ENCODE measurements at places on chromosomes 1 and 21. TPM values are rescaled to one million over a fixed set of nuclear protein-coding genes. Genes with fewer than 3 reads are reported as not detected.

DNA sequence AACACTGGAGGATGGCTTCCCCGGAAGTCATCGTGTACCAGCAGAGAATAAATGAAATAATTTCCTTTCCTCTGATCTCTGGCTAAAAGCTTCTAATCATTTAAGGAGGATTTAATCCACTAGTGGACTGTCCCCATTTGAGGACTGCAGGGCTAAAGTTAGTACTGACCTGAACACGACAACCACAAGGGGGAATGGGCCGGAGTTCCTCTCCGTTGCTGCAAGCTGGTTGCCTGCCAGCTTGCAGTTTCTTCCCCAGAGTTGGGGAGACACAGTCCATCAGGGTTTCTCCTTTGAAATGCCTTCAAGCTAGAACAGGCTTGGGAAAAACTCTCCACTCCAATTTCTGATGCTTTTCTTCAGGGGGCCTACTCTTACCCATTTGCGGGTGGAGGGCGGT, 35.5 kb upstream of the NPL start:
- DNase-seq: no peak

DNA sequence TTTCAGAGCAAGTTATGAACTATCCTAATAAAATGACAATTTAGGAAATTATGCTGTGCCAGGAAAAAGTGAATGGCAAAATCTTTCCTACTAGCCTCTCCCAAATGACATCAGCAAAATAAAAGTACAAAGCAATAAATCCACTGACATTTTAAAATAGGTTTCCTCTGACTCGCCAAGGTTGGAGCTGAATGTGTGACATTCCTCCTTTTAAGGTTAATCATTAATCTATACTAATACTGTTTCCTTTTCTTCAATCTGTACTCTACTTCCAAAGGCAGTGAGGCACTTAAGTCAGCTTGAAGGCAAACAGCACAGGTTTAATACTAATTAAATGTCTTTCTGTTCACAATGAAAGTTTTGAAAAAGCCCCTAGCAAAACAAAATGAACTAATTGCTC, 15.7 kb downstream of the RNF19B start:
- DNase-seq: peak; percentile 28

Gene TDRD10
- 1.3 TPM for polyA plus RNA-seq

Gene SLC9C2
- 0.37 TPM for polyA plus RNA-seq

Gene GOLPH3L
- polyA plus RNA-seq: 15.0 TPM

GRCh38 chr1:77889671-77890070, 1.2 kb downstream of the NEXN start:
- DNase-seq: no peak

DNA sequence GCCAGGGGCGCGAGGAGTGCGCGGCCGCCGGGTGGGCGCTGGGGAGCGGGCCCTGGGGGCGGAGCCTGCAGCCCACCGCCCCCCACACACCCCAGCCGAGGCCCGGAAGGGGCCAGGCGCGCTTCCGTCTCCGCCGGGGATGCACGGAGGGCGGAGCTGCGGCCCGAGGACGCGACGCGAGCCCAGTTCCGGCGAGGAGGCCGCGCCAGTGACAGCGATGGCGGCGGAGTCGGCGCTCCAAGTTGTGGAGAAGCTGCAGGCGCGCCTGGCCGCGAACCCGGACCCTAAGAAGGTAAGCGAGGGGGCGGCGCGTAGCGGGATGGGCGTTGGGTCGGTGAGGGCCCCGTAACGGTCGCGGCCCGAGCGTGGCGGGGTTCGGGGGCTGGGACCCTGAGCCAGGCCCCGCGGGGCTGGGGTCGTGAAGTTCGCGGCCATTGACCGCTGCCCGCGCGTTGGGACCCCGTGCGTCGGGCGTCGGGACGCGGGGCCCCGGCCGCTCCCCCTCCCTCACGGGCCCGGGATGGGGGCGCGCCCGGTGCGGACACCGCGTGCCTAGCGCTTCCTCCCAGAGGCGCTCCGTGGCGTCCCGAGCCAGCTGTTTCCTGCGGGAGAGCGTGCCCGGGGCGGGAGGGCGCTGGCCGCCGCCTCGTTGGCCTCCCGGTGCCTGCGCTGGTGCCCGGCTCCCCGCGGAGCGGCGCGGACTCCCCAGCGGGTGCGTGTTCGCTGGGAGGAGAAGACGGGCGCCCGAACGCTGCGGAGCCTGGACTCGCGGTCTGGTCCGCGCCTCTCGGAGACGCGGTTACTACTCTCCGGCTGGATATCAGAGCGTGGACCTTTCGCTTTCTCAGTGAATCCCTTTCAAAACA, at the start of gene ELOA:
Gene ELOA (plus strand): TSS at position 185 of the 866 bp plus-strand sequence. CDS start 33 bp downstream, at position 218.
- peak; percentile 77 for DNase-seq

DNA sequence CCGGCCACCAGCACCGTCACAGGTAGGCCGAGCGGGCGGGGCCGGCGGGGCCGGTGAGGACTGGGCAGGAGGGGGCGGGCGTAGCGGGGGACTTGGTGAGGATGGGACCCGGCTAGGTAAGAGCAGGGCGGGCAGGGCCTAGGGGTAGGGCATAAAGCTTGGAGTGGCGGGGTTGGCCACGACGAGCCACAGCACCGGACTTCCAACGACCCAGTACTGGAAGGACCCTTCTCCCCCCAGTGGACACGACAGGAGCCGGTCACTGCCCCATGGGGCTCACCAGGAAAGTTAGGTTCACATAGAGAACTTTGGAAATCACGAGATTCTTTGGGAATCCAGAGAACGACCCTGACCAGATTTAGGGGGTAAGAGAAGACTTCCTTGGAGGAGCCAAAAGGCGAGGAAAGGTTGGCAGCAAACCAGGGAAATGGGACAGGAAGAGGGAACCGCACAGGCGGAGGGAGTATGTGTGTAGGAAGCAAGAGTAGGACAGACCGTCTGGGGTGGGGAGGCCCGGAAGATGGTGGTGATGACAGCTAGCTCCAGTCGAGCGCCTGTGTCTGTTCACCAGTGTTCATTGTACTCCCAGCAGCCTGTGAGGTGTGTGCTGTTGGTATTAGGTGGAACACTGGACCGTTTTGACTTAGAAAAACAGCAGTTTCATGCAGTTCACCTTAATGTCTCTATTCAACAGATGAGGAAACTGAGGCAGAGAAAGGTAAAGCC, 20.4 kb downstream of the ZNF362 start:
- no peak for DNase-seq

DNA sequence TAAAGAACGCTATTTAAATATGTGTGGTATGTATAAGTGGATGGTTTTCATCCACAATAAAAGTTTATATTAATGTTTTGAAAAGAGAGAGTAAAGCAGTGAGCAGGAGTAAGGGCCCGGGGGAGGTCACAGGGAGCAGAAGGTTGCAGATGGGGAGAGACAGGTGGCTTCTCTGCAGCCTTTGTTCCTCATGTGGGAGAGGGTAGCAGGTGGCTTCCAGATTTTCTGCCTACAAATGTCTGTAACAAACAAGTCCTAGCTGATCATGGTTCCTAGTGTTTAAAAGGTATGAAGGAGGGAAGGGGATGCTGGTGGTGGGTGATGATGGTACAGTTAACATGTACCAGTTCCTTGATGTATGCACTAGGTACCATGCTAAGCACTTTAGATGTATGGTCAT, 18.8 kb downstream of the QSOX1 start:
- no peak for DNase-seq

- peak; percentile 25 for DNase-seq
Measured at GRCh38 chr1:99469550-99469971, 176.4 kb upstream of the PALMD start.

Gene CNIH3
- 3.5 TPM for polyA plus RNA-seq

DNA sequence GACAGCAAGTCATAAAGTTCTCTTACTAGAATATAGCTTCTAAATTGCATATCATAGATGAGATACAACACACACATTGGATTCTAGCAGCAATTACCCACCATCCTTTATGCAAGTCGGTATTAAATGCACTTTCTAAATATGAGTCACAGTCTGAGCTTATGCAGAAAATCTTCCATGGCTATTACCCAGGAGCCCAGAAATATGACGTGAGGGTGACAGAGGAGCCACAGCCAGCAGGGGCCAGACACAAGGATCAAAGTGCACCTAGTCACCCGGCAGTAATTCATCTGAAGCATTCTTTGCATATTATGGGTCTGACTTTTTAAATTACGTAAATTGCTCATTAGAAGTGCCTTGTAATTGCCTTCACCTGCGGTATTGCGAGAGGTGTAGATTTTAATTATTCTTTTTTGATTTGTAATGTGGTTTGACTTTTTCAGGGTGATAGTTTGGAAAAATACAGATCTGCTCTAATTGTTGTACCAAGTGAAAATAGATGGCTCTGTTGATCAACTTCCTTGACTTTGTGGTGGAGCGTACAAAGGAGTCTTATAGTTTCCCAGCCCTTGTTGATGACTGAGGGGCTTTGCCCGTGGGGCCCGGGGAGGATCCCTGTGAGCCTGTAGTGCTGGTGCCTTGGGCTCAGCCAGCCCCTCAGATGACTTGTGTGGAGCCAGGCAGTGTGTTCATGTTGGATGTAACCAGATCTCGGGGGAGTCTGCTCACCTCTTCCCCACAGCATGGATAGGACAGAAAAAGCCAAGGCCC, 470.0 kb upstream of the VAMP3 start:
- DNase-seq: no peak

DNA sequence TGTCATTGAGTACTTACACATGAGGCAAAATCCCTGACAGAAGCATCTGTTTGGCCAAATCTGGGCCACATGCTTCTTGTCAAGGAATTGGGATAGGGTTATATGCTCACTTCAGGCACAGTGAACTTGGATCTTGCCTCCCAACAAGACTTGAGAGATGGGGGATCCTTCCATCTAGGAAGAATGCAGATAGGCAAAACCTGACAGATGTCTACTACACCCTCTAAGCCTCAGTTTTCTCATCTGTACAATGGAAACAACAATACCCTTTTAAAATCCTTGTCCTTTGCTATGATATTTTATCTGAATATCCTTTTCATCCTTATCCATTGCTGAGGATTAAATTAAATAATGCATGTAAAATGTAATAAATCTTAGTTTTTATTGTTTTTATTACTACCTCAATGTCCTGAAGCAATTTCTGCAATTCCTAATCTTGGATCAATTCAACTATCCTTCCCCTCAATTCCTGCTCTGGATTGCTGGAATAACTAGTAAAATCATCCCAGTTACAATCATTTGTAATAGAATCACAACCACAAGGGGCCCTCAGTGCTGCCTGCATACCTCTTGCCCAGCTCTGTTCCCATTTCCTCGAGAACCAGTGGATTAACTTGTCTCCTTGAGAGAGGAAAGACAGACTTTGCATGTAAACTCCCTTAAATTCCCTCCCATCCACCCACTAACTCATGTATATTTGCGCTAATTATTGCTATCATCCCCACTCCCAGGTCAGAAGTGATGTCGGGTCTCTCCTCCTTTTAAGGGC, 8.1 kb upstream of the XPR1 start:
- DNase-seq: no peak

Gene PTPN14
- polyA plus RNA-seq: 28.4 TPM

DNA sequence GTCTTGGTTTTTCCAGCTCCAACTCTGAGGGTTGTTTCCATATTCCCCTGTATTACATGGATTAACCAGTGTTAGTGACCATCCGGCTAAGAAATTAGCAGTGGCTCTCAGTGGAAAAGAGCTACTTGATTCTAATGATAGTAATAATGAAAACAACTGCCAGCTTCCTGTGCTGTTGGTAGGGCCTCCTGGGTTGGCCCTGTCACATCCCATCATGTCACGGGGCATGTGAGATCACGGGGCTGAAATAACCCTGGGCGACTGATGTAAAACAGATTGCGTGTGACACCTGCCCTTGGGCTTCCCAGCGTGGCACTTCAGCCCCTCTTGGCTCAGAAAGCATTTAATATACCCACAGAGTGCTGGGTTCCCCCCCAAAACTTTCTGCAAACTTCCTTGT, 149.0 kb downstream of the ROR1 start:
- no peak for DNase-seq

GRCh38 chr1:234529950-234530237, 50.9 kb upstream of the TARBP1 start:
- no peak for DNase-seq

Gene MYBPH
- polyA plus RNA-seq: not detected

DNA sequence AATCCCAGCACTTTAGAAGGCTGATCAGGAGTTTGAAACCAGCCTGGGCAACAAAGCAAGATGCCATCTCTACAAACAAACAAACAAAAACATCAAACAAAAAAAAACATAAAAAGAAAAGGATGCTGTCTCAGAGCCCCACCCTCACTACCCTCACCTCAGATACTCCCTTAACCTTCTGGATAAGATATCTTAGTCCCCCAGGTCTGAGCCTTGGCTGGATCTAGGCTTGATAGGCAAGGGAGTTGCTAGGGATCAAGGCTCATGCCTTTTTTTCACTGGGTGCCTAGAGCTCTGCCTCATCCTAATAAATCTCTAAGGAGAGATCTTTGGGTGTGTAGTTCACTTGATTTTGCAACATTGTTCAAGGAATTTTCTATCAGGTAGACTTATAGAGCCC, 7.4 kb downstream of the HDAC1 start:
- DNase-seq: no peak

Gene CLCA4
- polyA plus RNA-seq: 0.40 TPM

DNA sequence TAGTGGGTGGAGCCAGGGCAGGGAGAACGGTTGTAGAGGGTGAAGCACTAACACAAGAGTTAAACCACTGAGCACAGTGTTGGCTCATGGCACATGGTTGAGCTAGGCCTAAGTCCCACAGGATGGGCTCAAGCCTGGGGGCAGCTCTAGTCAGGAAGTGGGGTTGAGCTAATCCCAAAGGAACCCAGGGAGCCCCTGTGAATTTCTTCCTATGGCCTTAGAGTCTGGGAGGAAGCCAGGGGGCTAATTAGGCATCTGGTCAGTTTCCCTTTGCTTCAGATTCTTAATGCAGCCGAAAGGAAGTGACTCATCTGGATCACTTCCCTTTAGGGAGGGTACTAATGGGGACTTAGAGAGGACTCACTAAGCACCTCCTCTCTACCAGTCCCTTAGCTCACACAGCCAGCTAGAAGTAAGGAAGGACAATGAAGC, 10.1 kb downstream of the CFAP45 start:
- peak; percentile 58 for DNase-seq

GRCh38 chr21:33362044-33362555, 37.3 kb downstream of the IFNAR1 start:
- no peak for DNase-seq

Gene CHI3L2
- 0.68 TPM for polyA plus RNA-seq

Gene TTC22
- polyA plus RNA-seq: 0.09 TPM

- DNase-seq: no peak
Measured at GRCh38 chr1:35005711-35006110, 20.6 kb upstream of the TMEM35B start.

GRCh38 chr1:112267206-112267605, 128.8 kb upstream of the CTTNBP2NL start:
- no peak for DNase-seq

Gene PADI3
- polyA plus RNA-seq: not detected

- no peak for DNase-seq
Measured at GRCh38 chr1:56490619-56491018, 88.7 kb downstream of the PLPP3 start.

GRCh38 chr1:212302745-212303383, 17.7 kb downstream of the PPP2R5A start:
- no peak for DNase-seq

Gene OR2AK2
- polyA plus RNA-seq: not detected

- DNase-seq: no peak
Measured at GRCh38 chr1:31043631-31044030, 21.9 kb downstream of the PUM1 start.
